Uterus (tissue), 4 donors: ENCODE measurements at places on chromosomes 2 and 18. TPM values are rescaled to one million over a fixed set of nuclear protein-coding genes. Genes with fewer than 3 reads are reported as not detected.

Gene REG3G
- 0.35 TPM for total RNA-seq

Gene MAB21L4
- 0.97 TPM for total RNA-seq

Gene PLCD4
- not detected for total RNA-seq

Gene MALT1
- total RNA-seq, result 29.7 TPM

Gene ACP1
- 72.0 TPM for total RNA-seq

GRCh38 chr2:3665886-3666612, 8.0 kb downstream of the ALLC start:
- DNase-seq, result no peak

- DNase-seq, result no peak
These were observed 49.0 kb upstream of the DSG1 start for GRCh38 chr18:31268985-31269406.
